Endodermal cell (in vitro differentiated cells): ENCODE measurements at places on chromosomes 4 and X. TPM values are rescaled to one million over a fixed set of nuclear protein-coding genes. Genes with fewer than 3 reads are reported as not detected.
A peak's percentile ranks its signal among the peaks of the same experiment; 100 is the strongest.

CT45A3 gene
- total RNA-seq = not detected in 2 replicates

HGFAC gene
- total RNA-seq = 0.38 to 0.63 TPM (median 0.46 TPM) in 3 replicates

BBS12 gene
- total RNA-seq = 1.7 to 5.0 TPM (median 4.2 TPM) in 3 replicates

CLTRN gene
- 7.2 and 8.5 TPM in 2 replicates for total RNA-seq

SLC6A14 gene
- not detected in 2 replicates for total RNA-seq

SPOCK3 gene
- total RNA-seq = 20.9 to 24.4 TPM (median 21.1 TPM) in 3 replicates

TEX13C gene
- total RNA-seq = not detected in 3 replicates

GRCh38 chr4:751676-752075 lies 46.0 kb downstream of the PCGF3 start:
- H3K4me3 ChIP-seq = no peak overlapping the region
- DNase-seq = no peak
- H3K36me3 ChIP-seq = peaks cover 40% of the 10 kb centered on the region
- H3K4me1 ChIP-seq = no peaks in the 10 kb centered on the region
- no peaks in the 10 kb centered on the region for H3K27me3 ChIP-seq
- H3K27ac ChIP-seq = no peak overlapping the region

- H3K36me3 ChIP-seq = no peaks in the 10 kb centered on the region
- no peaks in the 10 kb centered on the region for H3K27me3 ChIP-seq
- H3K4me1 ChIP-seq = no peaks in the 10 kb centered on the region
- peak overlapping the region; percentile 93 for H3K4me3 ChIP-seq
- peak; percentile 55 for DNase-seq
- no peak overlapping the region for H3K27ac ChIP-seq
Observed at GRCh38 chrX:119870626-119871131, 854 bp downstream of the RNF113A start.

- peak; percentile 50 for DNase-seq
- no peaks in the 10 kb centered on the region for H3K27me3 ChIP-seq
- H3K36me3 ChIP-seq = no peaks in the 10 kb centered on the region
- H3K4me1 ChIP-seq = no peaks in the 10 kb centered on the region
- no peak overlapping the region for H3K4me3 ChIP-seq
Observed at GRCh38 chr4:38310446-38311043, 350.3 kb downstream of the PTTG2 start.

DNA sequence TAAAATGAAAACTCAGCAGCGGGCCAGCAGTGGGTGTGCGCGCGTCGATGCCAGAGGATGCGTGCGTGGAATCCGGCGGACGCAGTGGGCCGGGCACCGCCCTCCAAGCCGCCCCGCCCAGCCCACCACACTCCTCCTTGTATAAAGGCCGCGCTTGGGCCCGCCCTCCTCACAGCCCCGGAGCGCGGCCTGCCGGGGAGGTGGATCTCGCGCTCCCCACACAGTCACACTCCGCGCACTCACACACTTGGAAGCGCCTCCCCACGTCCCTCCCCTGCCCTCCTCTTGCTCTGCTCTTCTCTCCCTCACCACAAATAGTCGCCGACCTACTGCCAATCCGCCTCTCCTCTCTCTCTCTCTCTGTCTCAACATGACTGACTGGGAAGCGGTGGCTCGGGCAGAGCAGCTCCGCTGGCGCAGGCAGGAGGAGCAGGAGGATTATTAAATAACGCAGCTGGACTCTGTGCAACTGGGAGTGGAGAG lies at the start of gene CCSER1:
Gene CCSER1 (plus strand): TSS at position 172 of the 483 bp plus-strand sequence.
- peak within 1 kb of the TSS; percentile 88 for H3K4me3 ChIP-seq
- H3K36me3 ChIP-seq = no peaks in the 10 kb centered on the region
- no peaks in the 10 kb centered on the region for H3K4me1 ChIP-seq
- no peak within 1 kb of the TSS for H3K27ac ChIP-seq
- H3K27me3 ChIP-seq = peaks cover 48% of the 10 kb centered on the region

DNA sequence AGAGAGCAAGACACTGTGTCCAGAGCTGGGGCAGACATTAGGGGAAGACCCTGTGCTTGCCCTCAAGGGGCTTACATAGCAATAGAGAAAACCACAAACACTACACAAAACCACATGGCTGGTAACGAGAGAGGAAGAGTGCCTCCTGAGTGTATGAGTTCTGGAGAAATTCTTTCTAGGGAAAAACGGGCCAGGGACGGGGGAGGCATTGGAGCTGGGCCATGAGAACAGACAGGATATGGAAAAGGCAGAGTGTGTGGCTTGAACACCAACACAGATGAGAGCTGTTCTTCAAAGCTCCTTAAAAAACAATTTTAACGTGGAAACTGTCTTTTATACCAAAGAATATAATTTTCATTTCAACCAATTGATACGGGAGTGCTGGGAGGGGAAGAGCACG lies 42.7 kb downstream of the RASGEF1B start:
- H3K27ac ChIP-seq = no peak overlapping the region
- H3K4me1 ChIP-seq = no peaks in the 10 kb centered on the region
- no peak overlapping the region for H3K4me3 ChIP-seq
- peaks cover 76% of the 10 kb centered on the region for H3K36me3 ChIP-seq
- DNase-seq = no peak

- H3K27me3 ChIP-seq = no peaks in the 10 kb centered on the region
- peak; percentile 82 for DNase-seq
- no peaks in the 10 kb centered on the region for H3K36me3 ChIP-seq
Observed at GRCh38 chr4:17173300-17173699, 274.9 kb upstream of the LDB2 start.

- H3K27ac ChIP-seq = no peak overlapping the region
- no peak for DNase-seq
- no peaks in the 10 kb centered on the region for H3K36me3 ChIP-seq
- no peak overlapping the region for H3K4me3 ChIP-seq
Observed at GRCh38 chrX:106692425-106693065, 34.0 kb upstream of the RNF128 start.

DNA sequence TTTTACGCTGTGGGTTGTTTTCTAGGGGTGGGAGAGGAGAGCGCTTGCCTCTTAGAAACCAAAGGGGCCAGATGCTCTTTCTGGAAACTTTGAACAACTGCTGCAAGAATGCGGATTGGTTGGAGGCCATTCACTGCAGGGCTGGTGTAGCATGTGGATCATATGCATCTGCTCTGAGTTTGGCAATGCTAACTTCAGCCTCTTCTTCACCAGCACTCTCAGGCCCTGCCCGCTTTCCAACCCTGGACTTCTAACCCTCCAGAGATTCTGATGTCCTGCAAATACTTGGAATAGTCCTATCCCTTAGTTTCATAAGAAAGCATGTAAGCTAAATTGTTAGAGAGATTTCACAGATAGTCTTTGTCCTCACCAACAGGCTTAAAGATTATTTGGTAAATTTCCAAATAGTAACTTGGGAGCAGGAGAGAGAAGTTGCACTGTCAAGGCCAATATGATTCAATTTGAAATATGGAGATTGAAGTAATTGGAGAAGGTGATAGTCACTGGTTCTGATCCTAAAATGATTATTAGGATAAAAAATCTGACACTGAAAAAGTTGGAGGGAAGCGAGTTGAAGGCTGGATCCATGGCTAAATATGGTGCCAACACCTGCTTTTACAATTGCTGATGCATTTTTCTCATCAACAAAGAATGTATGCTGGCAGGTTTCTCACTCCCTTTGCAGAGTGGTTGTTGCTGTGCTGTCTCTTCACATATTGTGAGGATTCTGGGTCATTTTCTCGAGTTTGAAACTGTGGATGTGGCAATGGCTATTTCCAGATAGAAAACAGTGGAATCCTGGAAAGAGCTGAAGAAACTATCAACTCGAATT lies 210.4 kb downstream of the PTTG2 start:
- no peak for DNase-seq
- H3K4me3 ChIP-seq = no peak overlapping the region
- H3K27ac ChIP-seq = no peak overlapping the region
- H3K27me3 ChIP-seq = no peaks in the 10 kb centered on the region
- H3K36me3 ChIP-seq = no peaks in the 10 kb centered on the region
- H3K4me1 ChIP-seq = no peaks in the 10 kb centered on the region
